Activated T-cell treated with anti-CD3 and anti-CD28 coated beads, Interleukin-2, amount 50 U/mL, for 72 hours (primary cell): ENCODE measurements at places on chromosomes 7 and 10. TPM values are rescaled to one million over a fixed set of nuclear protein-coding genes. Genes with fewer than 3 reads are reported as not detected.

Gene ADAM22
- 3.2 TPM for total RNA-seq

Gene FAM221A
- 10.1 TPM for total RNA-seq

Gene CTBP2
- 2.5 TPM for total RNA-seq

- DNase-seq, result no peak
Observed at GRCh38 chr10:123203393-123204126, 49.4 kb downstream of the BUB3 start.

DNA sequence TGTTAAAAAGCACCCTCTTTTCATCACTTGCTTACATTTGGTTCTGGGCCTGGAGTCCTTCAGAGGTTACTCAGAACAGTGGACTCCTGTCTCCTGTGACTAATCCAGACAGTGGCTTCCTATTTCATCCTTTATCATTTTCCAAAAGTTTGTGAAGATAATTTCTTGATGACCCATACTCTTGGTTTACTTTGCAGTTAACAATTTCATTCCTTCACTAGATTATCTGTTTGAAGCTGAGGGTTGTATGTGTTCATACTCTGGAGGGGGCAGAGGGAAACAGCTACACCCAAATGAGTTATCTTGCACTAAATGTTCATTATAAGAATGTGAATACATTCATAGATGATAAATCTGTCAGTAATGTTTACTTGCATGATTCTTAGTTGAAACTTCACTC lies 124.7 kb downstream of the ZNF248 start:
- no peak for DNase-seq

GRCh38 chr10:33193701-33194521 lies 140.6 kb downstream of the NRP1 start:
- no peak for DNase-seq

- DNase-seq, result no peak
Observed at GRCh38 chr10:4865945-4866661, 40.1 kb downstream of the AKR1E2 start.

GRCh38 chr10:115706488-115707076 lies 566.4 kb downstream of the GFRA1 start:
- no peak for DNase-seq

DNA sequence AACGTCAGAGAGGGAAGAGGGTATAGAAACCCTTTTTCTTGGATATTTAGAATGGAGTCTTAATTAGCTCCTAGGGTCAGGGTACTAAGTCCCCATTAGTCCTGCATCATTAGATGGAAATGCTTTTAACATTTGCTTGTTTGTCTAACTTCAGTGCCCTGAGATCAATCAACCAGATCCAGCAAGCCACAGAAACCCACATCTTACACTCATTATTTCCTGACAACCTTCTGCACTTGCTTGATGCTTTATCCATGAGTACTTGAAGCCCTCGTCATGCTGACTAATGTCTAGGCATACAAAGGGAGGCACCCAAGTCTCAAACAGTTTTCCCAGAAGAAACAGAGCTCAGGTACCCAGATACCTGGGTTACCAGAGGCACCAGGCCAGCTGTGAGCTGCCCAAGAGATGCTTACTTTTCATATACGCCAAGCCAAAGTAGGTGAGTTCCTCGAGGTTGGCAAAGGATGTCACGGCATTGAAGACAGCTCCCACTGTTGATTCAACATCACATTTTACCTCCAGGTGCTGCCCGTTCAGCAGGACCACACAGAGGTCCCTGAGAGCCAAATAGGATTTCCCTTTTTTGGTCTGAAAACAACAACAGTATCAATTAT lies 42.7 kb downstream of the FRMPD2 start:
- DNase-seq, result no peak

DNA sequence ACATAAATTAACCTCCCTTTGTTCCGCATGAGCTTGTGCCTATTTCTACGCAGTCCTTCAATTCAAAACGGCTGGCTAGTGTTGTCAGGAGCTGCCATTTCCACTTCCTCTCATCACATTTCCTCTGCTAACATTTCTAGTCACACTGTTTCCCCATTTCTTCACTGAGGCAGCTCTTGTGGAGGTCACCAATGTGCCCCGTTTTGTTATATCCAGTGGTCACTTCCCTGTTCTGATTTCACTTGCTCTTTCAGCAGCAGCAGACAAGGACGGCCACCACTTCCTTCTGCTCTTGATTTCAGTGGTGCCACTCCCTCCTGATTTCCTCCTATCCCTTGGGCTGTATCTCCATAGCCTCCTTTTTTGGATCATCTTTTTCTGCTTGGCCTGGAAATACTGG lies 64.8 kb upstream of the SEC61G start:
- no peak for DNase-seq

GRCh38 chr10:8556321-8556720 lies 501.8 kb downstream of the GATA3 start:
- no peak for DNase-seq

- no peak for DNase-seq
Observed at GRCh38 chr10:3942937-3943489, 158.0 kb upstream of the KLF6 start.
